Astrocyte (in vitro differentiated cells and primary cell): ENCODE measurements at places on chromosomes 7 and 10. TPM values are rescaled to one million over a fixed set of nuclear protein-coding genes. Genes with fewer than 3 reads are reported as not detected.

DNA sequence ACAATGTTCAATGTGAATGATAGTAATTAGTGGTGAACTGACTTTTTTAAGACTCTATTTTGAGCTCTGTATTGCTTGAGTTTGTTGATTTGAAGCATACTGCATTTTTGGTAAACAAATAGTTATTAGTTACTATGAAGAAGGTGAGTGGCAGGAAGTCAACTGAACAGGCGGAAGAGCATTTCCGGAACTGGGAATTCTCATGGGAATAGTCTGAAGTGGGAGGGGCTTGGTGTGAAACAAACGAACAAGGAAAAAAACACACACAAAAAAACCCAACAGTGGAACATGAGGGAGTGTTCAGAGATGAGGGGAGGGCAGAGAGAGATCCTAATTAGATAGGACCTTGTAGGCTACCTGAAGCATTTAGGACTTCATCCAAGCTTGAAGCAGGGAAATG is 43.9 kb upstream of the C1QL3 start:
- H3K27me3 ChIP-seq: no peaks in the 10 kb centered on the region
- H3K36me3 ChIP-seq: no peaks in the 10 kb centered on the region
- no peaks in the 10 kb centered on the region for H3K4me1 ChIP-seq
- no peak overlapping the region for H3K4me3 ChIP-seq

The C10orf62 gene
- not detected in 2 replicates for total RNA-seq

GRCh38 chr10:127132451-127132850 is 63.9 kb downstream of the INSYN2A start:
- H3K4me1 ChIP-seq: no peaks in the 10 kb centered on the region
- no peaks in the 10 kb centered on the region for H3K27me3 ChIP-seq

The GLI3 gene
- 22.1 and 27.7 TPM in 2 replicates for total RNA-seq

The CPA4 gene
- total RNA-seq: 98.6 and 111 TPM in 2 replicates

GRCh38 chr7:82705517-82706260 is 262.1 kb upstream of the CACNA2D1 start:
- H3K27ac ChIP-seq: no peak overlapping the region
- no peak overlapping the region for H3K4me3 ChIP-seq
- no peaks in the 10 kb centered on the region for H3K27me3 ChIP-seq
- H3K4me1 ChIP-seq: no peaks in the 10 kb centered on the region

- no peaks in the 10 kb centered on the region for H3K36me3 ChIP-seq
- H3K27ac ChIP-seq: no peak overlapping the region
- H3K4me1 ChIP-seq: no peaks in the 10 kb centered on the region
- no peak for DNase-seq
- H3K27me3 ChIP-seq: no peaks in the 10 kb centered on the region
- H3K4me3 ChIP-seq: no peak overlapping the region
These were observed 99.9 kb downstream of the OAT start for GRCh38 chr10:124318811-124319210.

DNA sequence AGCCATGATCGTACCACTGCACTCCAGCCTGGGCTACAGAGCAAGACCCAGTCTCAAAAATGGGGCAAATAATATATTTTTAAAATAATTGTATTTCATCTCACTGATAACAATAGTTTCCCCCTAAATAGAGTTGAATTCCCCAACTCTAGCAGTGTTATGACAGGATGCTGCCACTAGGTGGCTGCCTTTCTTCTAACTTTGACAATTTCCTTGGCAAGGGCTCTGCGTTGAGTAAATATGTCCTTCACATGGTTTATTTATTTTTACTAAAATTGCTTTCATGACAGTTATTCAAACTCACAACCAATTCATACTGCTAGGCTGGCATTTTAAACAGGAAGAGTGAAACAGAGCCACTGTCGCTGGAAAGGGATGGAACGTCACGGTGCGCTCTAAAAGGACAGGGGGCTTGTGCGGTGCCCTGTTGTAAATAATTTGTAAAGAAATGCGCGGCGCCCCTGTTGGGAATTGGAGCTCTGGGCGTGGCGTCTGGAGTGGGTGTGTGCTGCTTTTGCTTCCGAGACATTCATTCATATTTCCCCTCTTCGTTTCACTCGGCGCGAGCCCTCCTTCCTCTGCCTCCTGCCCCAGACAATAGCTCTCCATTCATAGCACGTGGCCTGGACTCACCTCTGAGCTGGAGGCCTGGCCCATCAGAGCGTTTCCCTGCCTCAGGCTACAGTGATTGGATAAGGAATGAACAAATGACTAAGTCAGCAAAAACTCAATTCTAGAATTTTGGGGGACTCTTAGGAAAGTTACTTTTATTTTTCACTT is 20.5 kb upstream of the PITRM1 start:
- peaks cover 15% of the 10 kb centered on the region for H3K4me1 ChIP-seq
- no peak overlapping the region for H3K4me3 ChIP-seq
- no peaks in the 10 kb centered on the region for H3K27me3 ChIP-seq
- no peak overlapping the region for H3K27ac ChIP-seq
- DNase-seq: peak; percentile 46

DNA sequence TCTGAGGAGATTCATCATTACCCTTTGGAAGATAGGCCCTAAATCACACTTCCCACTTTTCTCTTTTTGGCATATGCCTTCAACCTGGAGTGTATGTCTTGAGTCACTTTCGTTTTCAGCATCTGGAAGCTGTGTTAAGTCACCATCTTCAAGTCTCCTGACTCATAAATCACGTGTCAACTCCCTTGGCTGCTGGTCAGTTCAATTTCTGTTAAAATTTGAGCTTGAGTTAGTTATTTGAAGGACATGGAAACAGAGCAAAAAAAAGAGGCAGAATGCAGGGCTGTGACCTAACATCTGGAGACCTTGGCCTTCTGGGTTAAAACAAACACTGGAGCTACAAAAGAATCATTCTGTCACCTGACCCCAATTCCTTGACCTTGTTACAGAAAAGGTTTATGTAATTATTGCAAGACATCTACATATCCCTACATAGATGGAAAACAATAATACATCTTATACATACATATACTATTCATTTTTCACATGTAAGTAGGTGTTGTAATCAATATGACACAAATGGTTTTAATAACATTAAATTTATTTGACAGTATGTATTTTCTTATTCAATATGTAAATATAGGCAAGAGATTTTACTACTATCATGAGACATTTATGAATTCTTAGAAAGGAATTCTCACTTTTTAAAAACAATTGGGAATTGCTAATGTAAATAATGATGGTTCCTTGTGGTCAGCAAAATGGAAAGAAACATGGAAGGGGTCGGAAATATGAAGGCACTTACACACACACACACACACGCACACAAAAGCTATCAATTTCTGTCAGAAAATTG is 169.7 kb upstream of the PHYHIPL start:
- peak; percentile 81 for DNase-seq
- no peaks in the 10 kb centered on the region for H3K36me3 ChIP-seq
- H3K4me1 ChIP-seq: no peaks in the 10 kb centered on the region
- H3K4me3 ChIP-seq: no peak overlapping the region

DNA sequence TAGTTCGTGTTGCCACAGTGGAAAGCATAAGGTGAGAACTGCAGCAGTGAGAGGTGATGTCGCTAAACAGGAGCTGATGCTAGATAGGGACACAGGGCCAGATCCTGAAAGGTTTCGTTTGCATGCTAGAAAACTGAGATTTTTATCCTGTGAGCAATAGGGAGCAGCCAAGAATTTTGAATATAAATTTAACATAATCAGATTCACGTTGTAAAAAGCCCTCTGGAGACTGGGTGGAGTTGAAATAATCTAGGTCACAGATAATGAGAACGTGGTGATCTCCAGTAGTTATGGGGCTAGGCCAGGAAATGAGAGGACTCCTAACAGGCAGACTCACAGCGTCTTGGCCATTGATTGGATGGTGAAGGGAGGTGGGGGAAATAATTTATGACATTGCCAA is 92.1 kb upstream of the IMMP2L start:
- H3K4me3 ChIP-seq: no peak overlapping the region
- no peak overlapping the region for H3K27ac ChIP-seq
- no peak for DNase-seq
- no peaks in the 10 kb centered on the region for H3K27me3 ChIP-seq
- H3K4me1 ChIP-seq: no peaks in the 10 kb centered on the region

DNA sequence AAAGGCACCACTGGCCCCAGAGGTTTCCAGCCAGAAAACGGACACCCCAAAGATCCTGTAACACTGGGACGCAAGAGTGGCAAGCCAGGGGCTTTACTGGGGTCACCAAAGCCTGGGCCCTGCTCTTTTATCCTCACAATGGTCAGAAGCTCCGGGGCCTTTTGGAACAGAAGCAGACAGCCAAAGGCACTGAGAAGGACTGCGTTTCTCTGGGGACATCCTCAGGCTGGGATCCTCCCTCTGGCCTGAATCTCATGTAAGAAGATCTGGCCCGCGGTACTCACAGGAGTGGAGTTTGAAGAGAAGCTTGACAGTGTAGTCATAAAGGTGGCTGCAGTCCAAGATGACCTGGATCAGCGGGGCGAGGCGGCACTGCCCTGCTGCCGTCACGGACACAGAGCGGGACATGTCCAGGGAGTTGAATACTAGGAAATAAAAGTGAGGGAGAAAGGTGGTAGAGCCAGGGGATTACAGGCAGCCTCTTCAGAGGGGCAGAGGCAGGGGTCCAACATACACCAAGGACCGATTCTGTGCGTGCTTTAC is 81.4 kb downstream of the SPDYE5 start:
- peaks cover 3% of the 10 kb centered on the region for H3K27me3 ChIP-seq
- DNase-seq: no peak
- no peaks in the 10 kb centered on the region for H3K4me1 ChIP-seq

DNA sequence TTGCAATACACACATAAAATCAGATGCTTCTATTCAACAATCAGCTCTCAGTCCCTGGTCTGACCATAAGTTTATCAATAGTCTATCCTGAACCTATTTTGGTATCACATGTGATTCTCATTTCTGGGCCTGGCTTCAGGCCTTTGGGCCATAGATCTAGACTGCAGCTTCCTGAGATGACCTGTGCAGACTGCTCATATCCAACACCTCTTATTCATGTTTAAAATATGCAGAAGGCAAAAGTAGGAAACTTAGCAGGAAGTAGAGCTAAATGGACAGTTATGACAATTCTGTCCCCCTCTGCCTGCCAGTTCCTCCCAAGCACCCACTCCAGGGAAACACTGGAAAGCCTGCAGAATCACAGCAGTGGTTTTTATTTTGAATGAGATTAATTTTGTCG is 53.3 kb downstream of the C7orf25 start:
- no peaks in the 10 kb centered on the region for H3K36me3 ChIP-seq
- no peak overlapping the region for H3K4me3 ChIP-seq
- peaks cover 6% of the 10 kb centered on the region for H3K4me1 ChIP-seq
- no peaks in the 10 kb centered on the region for H3K27me3 ChIP-seq
- H3K27ac ChIP-seq: no peak overlapping the region
- DNase-seq: peak; percentile 15

DNA sequence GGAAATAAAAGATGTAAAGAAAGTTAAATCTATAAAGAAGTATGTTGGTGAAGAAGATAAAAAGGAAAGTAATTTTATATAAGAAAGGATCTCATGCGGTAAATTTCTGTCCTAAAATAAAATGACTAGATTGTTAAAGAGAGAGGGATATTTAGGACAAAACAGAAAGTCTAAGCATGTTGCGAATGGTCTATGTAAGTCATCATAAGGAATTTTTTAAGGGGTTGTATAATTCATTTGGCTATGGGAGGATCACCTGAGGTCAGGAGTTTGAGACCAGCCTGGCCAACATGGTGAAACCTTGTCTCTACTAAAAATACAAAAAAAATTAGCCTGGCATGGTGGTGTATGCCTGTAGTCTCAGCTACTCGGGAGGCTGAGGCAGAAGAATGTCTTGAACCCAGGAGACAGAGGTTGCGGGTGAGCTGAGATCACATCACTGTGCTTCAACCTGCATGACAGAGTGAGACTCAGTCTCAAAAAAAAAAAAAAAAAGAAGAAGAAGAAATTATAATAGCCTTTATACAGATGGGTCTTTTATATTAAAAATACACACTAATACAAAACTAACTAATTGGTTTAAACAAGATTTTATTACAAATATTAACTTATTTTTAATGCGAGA is 294.3 kb downstream of the MAGI2 start:
- no peaks in the 10 kb centered on the region for H3K36me3 ChIP-seq
- DNase-seq: no peak
- H3K4me1 ChIP-seq: no peaks in the 10 kb centered on the region
- no peaks in the 10 kb centered on the region for H3K27me3 ChIP-seq

The KLLN gene
- total RNA-seq: 1.4 and 1.5 TPM in 2 replicates

- H3K36me3 ChIP-seq: no peaks in the 10 kb centered on the region
- DNase-seq: peak; percentile 2
- H3K27ac ChIP-seq: no peak overlapping the region
- peaks cover under 1% of the 10 kb centered on the region for H3K4me1 ChIP-seq
These were observed 683.3 kb downstream of the GRM8 start for GRCh38 chr7:126569402-126569801.

GRCh38 chr7:18345641-18346234 is 149.8 kb upstream of the HDAC9 start:
- H3K36me3 ChIP-seq: no peaks in the 10 kb centered on the region
- H3K4me3 ChIP-seq: no peak overlapping the region
- no peaks in the 10 kb centered on the region for H3K4me1 ChIP-seq
- no peak overlapping the region for H3K27ac ChIP-seq

DNA sequence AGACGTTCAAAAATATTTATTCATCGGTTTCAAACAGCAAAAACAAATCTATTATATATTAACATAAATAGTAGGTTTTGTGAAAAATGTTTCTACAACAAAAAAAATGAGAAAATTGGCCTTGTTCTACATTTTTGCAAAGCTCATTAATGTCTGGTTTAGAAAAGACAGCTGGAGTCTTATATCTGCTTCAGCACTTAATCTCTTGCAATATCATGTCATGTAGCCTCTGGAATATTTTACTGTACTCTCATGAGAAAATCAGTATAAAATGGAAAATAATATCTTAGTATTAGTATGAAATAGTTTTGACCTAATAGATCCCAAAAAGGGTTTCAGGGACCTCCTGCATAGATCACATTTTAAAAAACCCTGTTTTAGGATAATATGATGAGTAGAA is 326.6 kb downstream of the ARL4A start:
- H3K4me3 ChIP-seq: no peak overlapping the region
- no peak for DNase-seq
- H3K27ac ChIP-seq: no peak overlapping the region
- no peaks in the 10 kb centered on the region for H3K27me3 ChIP-seq
- H3K36me3 ChIP-seq: no peaks in the 10 kb centered on the region

- H3K27ac ChIP-seq: no peak overlapping the region
- no peaks in the 10 kb centered on the region for H3K36me3 ChIP-seq
- H3K4me1 ChIP-seq: no peaks in the 10 kb centered on the region
- no peak overlapping the region for H3K4me3 ChIP-seq
- H3K27me3 ChIP-seq: no peaks in the 10 kb centered on the region
These were observed 51.0 kb upstream of the NPS start for GRCh38 chr10:127498087-127498486.

The HMX3 gene
- total RNA-seq: not detected in 2 replicates

GRCh38 chr10:4312051-4312835 is 513.8 kb upstream of the AKR1E2 start:
- H3K27ac ChIP-seq: no peak overlapping the region
- H3K4me3 ChIP-seq: no peak overlapping the region
- H3K4me1 ChIP-seq: peaks cover 3% of the 10 kb centered on the region
- DNase-seq: no peak
- no peaks in the 10 kb centered on the region for H3K36me3 ChIP-seq

The HOGA1 gene
- 0.23 and 0.31 TPM in 2 replicates for total RNA-seq

- no peaks in the 10 kb centered on the region for H3K27me3 ChIP-seq
- H3K27ac ChIP-seq: no peak overlapping the region
- H3K4me3 ChIP-seq: no peak overlapping the region
- no peaks in the 10 kb centered on the region for H3K36me3 ChIP-seq
- H3K4me1 ChIP-seq: no peaks in the 10 kb centered on the region
- no peak for DNase-seq
These were observed 59.5 kb upstream of the NPTX2 start for GRCh38 chr7:98557538-98558031.

The CACNB2 gene
- 0.46 and 0.66 TPM in 2 replicates for total RNA-seq
